Stimulated activated naive CD4-positive, alpha-beta T cell (primary cell): ENCODE measurements at places on chromosomes 2 and 18.

- peak; percentile 62 for DNase-seq
Measured at GRCh38 chr2:27032495-27033252, at the start of gene TMEM214. TSS of gene TMEM214 (plus strand) at chr2:27032965. CDS start at chr2:27033016, 51 bp downstream.

- no peak for DNase-seq
Measured at GRCh38 chr2:58629545-58630119, 388.5 kb upstream of the FANCL start.

GRCh38 chr18:33375829-33376228 is 64.7 kb downstream of the CCDC178 start:
- DNase-seq = no peak

DNA sequence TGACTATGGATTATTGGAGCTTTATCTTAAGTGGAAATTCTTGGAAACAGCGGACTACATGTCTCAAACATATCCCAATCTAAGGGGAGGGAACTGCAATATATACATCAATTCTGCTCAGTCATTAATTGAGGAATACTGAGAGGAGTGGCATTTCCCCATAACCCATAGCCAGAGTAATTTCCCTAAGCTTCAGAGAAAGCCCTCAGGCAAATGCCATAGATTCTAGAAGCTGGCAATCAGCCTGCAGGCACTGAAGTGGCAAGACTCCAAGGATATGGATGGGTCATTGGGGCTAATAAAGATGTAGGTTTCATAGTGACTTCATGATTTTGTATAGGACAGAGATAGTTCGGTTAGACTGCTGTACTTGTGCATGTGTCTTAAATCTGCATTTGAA is 1960.5 kb upstream of the PIK3C3 start:
- DNase-seq = no peak

DNA sequence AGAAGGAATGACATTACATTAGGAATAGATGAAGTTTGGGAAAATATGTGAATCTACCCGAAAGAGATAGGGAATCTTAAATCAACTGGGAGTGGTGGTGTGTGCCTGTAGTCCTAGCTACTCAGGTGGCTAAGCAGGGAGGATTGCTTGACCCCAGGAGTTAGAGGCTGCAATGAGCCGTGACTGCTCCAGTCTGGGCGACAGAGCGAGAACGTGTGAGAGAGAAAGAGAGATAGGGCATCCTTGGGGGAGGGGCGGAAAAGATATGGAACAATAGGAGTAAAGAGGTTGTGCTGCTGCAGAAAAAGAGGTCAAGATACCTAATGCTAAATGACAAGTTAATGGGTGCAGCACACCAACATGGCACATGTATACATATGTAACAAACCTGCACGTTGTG is 47.1 kb upstream of the ADAM23 start:
- DNase-seq = no peak

DNA sequence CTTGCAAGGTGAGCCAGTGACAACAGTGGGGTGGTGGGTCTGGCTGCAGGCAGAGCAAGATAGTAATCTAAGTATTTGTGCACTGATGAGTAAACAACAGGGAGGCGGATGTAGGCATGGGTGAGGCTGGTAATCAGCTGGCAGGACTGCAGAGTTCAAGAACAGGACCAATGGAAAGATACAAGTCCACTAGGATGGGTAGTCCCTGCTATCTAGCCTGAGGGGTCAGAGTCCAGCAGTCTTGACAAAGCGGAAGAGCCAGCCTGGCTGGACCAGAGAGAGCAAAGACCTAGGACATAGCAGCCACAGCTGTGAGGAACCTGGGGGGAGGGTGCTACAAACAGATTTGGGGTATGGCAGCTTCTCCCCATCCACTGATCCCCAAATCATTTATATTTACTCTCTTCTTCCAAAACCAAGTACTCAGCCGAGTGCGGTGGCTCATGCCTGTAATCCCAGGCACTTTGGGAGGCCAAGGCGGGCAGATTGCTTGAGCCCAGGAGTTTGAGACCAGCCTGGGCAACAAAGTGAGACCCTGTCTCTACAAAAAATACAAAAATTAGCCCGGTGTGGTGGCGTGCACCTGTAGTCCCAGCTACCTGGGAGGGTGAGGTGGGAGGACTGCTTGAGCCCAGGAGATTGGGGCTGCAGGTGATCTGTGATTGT is 25.9 kb downstream of the VIL1 start:
- no peak for DNase-seq

- no peak for DNase-seq
Measured at GRCh38 chr18:6557057-6557769, 142.5 kb upstream of the L3MBTL4 start.

GRCh38 chr2:24105816-24106215 is 17.3 kb downstream of the PFN4 start:
- DNase-seq = no peak

DNA sequence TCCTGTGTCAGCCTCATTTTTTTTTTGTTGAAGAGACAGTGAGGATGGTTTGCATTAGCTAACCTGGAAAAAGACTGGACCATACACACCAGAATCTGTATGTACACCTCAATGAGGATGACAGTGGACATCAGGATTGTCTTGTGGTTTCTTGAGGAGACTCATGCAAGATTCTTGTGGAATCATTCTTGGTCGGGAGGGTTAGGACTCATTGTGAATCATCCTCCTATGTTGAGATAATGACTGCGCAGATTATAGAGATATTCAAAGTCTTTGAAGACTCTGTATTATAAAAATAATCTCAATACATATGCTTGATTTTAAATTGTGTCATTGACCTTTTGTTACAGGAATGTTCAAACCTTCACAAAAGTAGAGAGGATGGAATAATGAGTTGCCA is 49.1 kb upstream of the DOCK10 start:
- DNase-seq = no peak

GRCh38 chr2:240922245-240922981 is 16.3 kb downstream of the CROCC2 start:
- DNase-seq = no peak

GRCh38 chr2:181814057-181814491 is 77.5 kb upstream of the ITPRID2 start:
- no peak for DNase-seq

- DNase-seq = no peak
Measured at GRCh38 chr2:218008060-218009040, 5.6 kb upstream of the TNS1 start.

DNA sequence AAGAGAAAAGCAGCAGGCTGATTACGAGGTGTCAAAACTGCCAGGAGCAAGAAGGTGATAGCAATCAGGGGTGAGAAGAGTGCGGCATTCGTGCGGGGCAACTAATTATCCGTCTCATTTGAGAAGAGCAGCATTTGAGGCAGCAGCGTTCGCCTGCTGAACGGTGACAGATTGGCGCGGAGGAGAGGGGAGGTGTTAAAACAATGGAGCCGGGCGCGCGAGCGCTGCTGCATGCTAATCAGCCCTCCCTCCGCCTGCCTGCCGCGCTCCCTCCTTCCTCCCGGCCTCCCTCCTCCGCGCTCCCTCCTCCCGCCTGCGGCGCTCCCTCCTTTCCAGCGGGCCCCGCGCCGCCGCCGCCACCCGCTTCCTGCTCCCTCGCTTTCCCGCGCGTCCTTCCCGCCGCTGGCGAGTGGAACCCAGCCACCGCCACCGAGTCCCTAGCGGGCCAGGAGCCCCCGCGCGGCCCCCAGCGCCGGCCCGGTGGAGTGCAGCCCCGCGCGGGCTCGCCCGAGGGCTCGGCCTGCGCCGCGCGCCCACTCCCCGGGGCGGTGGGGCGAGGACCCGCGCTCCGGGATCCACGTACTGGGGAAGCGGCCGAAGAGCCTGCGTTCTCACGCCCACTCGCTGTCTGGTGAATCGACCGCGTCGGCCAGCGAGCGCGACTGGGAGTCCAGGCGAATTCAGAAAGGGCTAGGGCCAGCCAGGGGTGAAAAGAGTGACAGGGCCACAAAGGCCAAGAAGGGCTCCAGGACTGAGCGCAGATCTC is 69.5 kb upstream of the PSMD14 start:
- peak; percentile 31 for DNase-seq

DNA sequence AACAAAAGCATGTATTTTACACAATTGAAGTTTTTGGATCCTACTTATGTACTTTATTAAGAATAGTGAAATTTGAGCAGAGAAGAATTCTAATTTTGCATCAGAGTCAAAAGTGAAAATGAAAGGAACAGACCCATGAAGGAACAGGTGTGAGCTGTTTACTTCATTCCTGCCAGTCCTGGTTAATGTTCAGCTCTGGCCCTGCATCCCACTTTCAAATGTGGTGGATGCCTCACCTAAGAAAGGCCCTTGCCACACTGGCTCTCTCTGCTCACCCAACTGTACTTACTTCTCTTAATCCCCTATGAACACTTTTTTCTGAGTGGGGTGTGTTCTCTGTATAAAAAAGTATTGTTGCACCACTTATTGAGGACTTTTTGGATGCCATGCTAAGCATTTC is 22.2 kb downstream of the FAM110C start:
- no peak for DNase-seq

- DNase-seq = no peak
Measured at GRCh38 chr2:36473230-36473629, 117.7 kb downstream of the CRIM1 start.

DNA sequence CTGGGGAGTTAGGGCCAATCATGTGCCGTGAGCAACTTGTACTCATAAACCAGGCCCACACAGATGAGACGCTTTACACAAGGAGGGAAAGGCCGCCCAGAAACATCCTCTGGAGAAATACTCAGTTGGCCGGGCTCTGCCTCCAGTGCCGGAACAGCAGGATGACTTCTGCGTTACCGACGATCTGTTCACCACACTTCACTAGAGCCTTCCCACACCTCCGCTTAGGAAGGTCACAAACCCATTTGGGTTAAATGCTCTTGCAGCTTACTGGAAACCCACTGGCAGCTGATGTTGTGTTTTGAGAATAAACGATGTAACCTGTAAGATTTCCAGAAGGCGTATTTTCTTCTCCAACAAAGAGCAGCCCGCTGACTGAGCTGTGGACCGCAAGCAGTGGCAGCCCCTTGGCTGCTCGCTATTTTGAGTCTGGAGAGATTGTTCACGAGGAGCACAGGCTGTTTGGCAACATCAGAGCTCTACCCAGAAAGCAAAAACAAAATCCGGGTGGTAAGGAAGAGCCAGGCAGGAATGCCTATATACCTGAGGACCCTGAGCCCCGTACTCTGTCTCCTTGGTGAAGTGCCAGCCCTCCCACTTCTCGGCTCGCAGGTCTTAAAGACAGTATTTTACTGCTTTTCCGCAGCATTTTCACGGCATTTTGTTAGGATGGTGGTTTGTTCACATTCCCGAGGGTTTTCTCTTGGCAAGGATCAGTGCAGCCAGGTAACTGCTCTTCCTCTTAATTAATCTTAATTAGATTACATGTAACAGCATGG is 44.0 kb downstream of the COLEC12 start:
- DNase-seq = no peak

- no peak for DNase-seq
Measured at GRCh38 chr2:169546756-169547155, 26.9 kb downstream of the FASTKD1 start.

DNA sequence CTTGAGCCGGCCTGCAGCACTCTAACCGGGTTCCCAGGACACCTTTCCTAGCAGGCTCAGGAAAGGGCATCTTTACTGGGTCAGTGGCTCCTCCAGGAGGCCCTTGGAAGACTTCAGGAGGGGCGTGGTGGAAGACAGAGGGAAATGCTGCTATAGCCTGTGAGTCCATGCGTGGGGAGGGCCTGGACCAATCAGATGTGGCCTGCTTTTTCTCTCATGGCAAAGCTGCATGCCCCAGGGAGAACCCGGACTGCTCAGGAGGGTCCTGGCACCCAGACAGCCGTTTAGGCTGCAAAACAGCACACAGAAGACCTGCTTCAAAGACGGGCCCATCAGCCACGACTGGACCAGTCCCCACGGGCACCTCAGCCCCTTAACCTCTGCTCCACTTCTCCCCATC is 84.4 kb downstream of the EIPR1 start:
- no peak for DNase-seq

DNA sequence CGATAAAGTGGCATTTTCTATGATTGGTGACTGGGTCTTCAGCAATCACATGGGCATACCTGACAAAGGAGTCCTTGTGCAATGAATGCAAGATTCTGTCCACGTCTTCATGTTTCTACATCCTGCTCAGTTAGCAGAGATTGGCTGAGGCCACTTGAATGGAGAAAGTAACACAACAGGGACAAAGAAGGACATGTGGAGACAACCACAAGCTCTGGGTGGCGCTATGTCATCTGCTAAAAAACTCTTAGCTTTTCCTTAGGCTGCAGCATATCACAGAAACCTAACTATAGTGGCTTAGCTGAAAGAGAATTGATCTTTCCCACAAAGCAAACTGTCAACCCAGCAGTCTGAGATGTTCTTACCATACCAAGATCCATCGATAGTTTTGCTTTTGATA is 1109.7 kb downstream of the SOCS6 start:
- DNase-seq = no peak

GRCh38 chr2:238821391-238821790 is 26.5 kb upstream of the TWIST2 start:
- DNase-seq = no peak

GRCh38 chr2:126898636-126899035 is at the start of gene TEX51:
TSS of gene TEX51 (plus strand) at chr2:126898890. CDS start at chr2:126898919, 29 bp downstream.
- no peak for DNase-seq

- DNase-seq = no peak
Measured at GRCh38 chr2:29106256-29106655, 9.0 kb upstream of the CLIP4 start.

GRCh38 chr2:143121079-143121478 is 8.1 kb upstream of the ARHGAP15 start:
- no peak for DNase-seq

- no peak for DNase-seq
Measured at GRCh38 chr2:159913900-159914299, 115.9 kb upstream of the CD302 start.

GRCh38 chr2:68110102-68110501 is 47.3 kb upstream of the C1D start:
- no peak for DNase-seq

DNA sequence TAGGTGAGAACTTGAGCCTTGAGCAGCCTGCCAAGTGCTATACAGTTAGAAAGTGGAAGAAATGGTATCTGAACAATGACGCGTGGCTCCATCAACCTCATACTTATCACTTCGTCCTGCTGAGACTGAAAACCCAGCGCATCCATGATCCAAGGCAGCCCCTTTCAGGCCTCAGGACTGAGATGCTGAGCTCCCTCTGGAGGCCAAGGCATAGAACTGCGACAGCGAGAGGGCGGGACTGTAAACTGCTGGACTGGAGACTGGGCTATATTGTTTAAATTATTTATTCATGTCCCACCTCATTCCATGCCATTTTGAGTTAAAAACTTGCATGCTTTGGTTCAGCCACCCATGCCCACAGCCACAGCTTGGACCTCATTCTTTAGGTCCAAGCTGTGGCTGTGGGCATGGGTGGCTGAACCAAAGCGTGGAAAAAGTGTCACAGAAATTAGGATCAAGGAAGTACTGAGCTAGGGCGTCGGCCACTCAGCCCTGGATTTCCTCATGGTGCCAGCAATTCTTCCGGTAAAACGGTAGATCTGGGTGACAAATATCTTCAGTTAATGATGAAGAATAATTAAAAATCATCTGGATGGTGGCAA is 195.5 kb downstream of the L3MBTL4 start:
- DNase-seq = no peak

GRCh38 chr2:128286905-128287779 is 31.5 kb downstream of the HS6ST1 start:
- DNase-seq = no peak

GRCh38 chr2:59560769-59561168 is 992.7 kb downstream of the BCL11A start:
- DNase-seq = no peak

GRCh38 chr18:48797841-48798255 is 152.9 kb downstream of the SMAD7 start:
- DNase-seq = no peak
